GM04504 (cell line): ENCODE measurements at places on chromosomes 2 and 18.
A peak's percentile ranks its signal among the peaks of the same experiment; 100 is the strongest.

DNA sequence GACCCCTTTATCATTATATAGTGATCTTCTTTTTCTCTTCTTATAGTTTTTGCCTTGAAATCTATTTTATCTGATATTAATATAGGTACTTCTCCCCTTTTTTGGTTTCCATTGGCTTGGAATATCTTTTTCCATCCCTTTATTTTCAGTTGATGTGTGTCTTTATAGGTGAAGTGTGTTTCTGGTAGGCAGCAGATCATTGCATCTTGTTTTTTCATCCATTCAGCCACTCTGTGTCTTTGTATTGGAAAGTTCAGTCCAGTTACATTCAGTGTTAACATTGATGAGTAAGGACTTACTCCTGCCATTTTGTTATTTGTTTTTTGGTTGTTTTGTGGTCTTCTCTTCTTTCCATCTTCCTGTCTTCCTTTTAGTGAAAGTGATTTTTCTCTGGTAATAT, 133.4 kb downstream of the DIS3L2 start:
- DNase-seq = no peak

- DNase-seq = no peak
Measured at GRCh38 chr2:185202945-185203528, 535.6 kb upstream of the FSIP2 start.

DNA sequence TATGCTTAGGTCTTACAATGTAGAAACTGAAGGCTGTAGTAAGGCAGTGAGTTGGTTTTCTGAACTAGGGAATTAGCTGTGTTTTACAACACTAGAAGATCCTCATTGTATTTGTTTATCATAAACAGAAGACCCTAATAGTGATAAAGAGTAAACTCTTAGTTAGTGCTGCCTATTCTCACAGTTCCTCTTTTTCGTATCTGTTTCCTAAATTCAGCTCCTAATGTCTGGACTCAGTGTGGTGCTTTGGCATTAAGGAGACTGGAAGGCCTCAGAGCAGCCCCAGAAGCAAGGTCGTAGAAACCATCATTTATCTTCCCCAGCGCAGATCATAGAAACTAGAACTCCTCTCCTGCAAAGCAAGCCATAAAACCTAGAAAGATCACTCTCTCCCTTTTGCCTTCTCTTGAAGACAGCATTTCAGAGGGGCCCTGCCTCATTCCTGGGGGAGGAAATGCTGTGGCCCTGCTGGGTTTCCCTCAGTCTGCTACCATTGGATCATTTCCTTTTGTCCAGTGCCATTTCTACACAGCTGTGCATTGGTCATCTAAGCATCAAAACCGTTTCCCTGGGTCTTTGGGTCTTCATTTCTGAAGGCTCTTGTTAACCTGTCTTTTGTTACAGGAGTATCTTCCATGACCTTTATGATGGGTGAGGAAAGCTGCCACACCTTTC, 4.7 kb downstream of the ACP1 start:
- no peak for DNase-seq

DNA sequence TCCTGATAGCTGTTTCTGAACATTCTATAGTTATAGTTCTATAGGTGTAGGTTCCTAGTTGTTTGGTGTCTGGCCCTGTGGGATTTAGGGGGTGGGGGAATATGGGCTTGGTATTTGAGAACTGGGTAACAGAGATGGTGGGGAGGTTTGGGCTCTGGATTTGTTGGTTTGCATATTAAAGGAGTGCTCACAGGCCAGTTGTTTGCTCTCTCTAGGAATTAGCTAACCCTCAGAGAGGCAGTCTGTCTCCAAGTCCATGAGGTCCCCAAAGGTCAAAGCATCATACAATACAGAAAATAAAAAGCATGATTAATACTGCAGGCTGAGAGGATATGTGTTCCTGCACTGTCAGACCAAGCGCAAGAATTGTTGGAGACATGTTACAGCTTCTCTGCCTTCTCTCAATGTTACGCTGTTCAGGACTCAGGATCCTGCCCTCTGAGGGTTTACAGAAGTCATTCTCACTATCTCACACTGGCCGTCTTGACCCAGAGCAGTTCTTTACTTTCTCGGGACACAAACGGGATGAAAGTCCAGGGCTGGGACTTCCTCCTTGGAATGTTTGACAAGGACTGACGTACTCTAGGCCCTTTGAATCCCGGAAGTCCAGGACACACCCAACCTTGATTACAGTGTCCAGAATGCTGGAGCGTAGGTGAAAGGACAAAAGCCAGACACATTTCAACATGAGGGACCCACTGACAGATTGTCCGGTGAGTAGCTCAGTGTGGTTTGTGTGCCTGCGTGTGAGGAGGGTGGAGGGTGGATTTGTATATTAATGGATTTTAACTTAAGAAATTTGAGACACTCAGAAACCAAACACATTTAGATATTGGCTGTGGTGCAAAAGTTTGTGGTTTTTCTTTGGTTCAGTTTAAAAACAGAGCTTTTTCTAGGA, at the start of gene NOSTRIN:
Gene NOSTRIN, plus strand, starts transcription at position 677 of the 898 bp plus-strand sequence. Its CDS starts 10 bp downstream, at position 687.
- DNase-seq = no peak

GRCh38 chr2:129801575-129801974, 177.9 kb upstream of the RAB6C start:
- DNase-seq = peak; percentile 7

GRCh38 chr2:133393895-133394294, 174.4 kb downstream of the NCKAP5 start:
- DNase-seq = no peak

DNA sequence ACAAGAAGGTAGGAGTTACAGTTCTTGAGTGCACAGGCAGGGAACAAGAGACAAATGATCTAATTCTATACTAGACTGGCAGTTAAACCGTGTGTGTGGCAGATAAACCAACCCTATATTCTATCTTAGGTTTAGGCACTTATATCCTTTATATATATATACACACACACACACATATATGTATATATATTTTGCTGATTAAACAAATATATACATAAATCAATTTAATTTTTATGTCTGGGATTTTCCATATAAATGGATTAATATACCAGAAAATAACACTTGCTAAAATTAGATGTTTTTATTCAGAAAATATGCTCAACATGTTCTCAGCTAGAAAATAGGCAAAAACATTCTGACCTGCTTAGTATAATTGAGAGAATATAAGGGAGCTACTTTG, 887.9 kb upstream of the KLHL29 start:
- DNase-seq = no peak

GRCh38 chr2:36965751-36966369, 476 bp downstream of the STRN start:
- DNase-seq = no peak

GRCh38 chr2:218623366-218623705, 15.6 kb downstream of the PLCD4 start:
- no peak for DNase-seq

DNA sequence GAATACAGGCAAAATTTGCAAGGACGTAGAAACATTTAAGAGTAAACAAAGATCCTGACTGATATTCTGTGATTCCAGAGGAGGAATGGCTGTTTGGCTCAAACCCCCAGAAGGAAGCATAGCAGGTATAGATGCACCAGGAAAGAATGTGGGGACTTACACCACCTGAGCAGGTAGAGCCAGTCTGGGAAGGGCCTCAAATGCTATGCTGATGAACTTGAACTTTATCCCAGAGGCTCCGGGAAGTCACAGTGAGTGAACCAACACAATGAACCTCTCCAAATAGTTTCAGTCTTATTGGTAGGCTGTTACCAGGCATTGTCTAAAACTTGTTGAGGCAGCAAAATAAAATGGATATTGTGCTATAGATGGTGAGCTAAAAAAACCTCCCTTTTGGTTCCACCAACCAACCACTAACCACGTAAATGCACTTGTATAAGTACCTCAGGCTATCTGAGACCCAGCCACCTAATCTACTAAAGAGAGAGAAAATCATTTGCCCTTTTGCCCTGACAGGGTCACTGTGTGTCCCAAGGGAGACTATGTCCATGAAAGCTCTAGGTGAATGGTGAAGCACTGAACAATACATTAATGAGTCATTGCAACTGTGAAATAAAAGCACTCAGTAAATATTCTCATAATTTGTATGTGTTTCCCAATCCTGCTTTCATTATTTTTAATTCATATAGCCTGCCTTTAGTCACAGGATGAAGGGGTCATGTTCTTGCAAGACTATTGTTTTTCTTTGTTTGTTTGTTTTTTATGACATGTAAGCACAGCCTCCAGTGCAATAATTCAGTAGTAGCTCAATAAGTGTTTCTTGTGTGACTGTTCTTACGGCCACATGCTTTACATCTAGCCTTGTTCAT, 911.6 kb downstream of the EPHA4 start:
- DNase-seq = no peak

DNA sequence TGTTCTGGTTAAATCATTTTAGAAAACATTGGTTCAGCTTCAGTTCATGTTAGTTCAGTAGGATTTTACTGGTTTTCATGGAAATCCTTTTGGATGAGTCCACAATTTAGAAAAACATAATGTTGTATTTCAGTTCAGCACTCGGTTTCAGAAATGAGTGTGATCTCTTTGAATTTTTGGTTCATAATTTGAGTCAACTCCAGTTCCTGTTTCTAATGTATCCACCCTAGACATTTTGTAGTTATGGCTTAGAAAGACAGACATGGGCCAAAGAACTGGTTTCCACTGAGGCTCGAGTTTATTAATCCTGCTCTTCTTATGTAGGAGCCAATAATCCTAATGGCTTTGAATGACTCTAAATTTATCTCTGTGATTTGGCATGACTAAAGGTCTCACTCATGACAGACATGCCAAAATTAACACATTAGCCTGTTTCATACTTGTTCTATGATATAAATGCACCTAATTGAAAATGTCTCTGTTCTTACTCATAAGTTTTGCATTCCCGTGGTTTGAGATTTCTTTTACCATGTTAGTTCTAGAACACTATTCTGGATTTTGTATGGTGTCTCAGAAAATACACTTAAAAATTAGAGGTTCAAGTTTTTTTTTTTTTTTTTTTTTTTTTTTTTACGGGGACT, 82.3 kb upstream of the SPRED2 start:
- no peak for DNase-seq

GRCh38 chr2:119423108-119423444, 8.6 kb upstream of the TMEM37 start:
- DNase-seq = no peak

GRCh38 chr2:63850649-63851048, 9.0 kb downstream of the UGP2 start:
- DNase-seq = no peak

DNA sequence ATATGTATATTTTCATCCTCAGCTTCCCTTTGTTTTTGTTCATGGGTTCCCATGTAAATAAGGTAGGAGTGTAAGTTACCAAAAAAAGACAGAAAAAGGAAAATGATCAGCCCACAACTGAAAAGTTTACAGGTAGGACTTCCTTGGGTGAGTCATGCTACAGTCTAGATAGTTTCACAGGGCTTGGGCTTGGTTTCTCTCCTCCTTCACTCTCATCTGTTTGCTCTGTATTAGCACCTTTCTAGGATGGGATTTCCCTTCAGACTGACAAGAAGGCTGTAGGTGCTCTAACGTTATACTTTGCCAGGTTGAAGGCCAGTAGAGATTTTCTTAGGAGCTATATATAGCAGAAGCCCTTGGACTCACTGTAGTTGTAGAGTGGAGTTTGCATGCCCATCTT, 57.9 kb downstream of the FAM171B start:
- DNase-seq = no peak

GRCh38 chr2:50006327-50006726, 852.0 kb upstream of the FSHR start:
- DNase-seq = no peak

- no peak for DNase-seq
Measured at GRCh38 chr18:78664848-78665247, 314.8 kb upstream of the SALL3 start.

DNA sequence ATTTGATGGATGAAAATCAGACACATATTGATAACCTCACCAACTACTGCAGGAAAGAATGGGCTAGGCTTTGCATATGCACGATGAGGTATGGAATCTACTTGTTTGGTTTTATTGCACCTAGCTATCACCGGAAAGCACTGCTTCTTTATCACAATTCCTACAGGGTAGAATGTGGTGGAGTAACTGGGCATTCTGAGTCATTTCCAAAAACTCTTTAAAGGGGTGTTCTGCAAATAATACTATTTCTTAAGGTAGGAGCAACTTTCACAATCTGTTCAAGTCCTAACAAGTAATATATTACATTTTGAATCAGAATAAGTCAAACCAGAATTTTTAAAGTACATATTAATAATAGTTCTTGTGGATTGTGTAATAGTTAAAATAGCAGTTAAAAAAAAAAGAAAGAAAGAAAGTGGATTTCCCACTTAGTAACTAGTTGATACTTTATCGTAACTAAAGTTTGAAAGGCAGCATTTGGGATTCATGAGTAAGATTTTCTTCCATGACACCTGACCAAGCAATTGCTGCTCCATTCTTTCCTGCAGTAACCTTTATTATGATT, 40.5 kb downstream of the INO80C start:
- DNase-seq = no peak

DNA sequence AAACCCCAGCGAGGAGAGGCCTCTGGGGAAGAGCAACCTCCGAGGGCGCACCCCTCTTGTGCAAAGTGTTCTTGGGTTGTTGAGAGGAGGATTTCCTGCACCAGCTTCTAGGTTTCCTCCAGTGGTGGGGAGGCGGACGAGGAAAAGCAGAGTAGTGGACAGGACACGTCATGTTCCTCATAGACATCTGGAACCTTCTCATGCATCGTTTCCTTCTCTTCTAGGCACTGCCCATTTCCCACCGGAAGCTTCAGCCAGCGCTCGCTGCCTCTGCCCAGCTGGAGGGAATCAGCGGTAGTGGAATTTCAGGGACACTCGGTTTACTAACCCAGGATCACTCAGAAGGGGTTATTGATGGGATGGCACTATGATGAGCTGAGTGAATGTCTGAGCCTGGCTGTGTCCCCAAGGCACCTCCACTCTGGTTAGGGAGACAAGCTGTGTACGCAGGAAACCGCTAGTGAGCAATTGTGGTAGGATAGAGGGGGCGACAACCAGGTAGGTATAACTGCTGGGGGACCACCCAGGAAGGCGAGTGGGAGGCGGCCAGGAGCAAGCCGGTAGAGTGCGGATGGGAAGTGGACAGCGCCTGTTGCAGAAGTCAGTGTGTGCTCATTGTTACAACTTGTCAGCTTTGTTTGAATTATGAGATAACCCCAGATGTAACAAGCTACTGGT, 960 bp upstream of the APOB start:
- DNase-seq = no peak

DNA sequence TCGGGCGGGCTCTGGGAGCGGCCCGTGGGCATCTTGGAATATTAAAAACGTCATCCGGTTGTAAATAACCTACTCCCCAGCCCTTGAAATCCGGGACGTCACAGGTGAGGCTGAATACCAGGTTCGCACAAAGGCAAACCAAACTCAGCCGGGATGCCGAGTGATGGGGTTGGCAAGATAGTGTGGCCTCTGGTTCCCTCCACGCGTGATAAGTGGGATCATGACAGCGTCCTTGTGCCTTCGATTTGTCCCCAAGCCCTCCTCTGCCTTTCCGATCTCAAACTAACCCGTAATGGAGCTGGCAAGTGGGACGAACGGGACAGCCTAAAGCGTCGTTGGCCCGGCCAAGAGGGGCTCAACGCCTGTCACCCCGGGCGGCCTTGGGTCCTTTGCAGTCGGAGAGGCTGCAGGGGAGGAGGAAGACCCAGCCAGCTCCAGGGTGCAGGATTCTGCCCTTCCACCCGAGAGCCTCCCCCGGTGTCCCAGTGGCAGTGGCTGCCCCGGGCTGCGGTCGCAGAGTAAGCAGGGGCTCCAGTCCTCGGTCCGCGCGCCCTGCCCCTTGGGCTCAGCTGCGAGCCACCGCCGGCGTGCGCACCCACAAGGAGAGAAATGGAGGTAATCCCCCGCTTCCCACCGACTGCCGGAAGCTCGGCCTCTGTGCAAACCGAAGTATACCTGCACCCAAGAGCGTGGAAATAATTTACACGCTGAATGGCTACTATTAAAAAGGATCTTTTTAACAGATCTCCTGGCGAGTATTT, 13.4 kb upstream of the PAX3 start:
- no peak for DNase-seq

GRCh38 chr2:132692816-132693215, 22.8 kb upstream of the LYPD1 start:
- no peak for DNase-seq
